Umbilical cord (tissue), 2 donors: ENCODE measurements at places on chromosomes 6 and 20. TPM values are rescaled to one million over a fixed set of nuclear protein-coding genes. Genes with fewer than 3 reads are reported as not detected.

GRCh38 chr6:85453490-85453889, 3.6 kb downstream of the NT5E start:
- DNase-seq, result no peak

Gene CLDN20
- total RNA-seq, result 2.2 TPM

DNA sequence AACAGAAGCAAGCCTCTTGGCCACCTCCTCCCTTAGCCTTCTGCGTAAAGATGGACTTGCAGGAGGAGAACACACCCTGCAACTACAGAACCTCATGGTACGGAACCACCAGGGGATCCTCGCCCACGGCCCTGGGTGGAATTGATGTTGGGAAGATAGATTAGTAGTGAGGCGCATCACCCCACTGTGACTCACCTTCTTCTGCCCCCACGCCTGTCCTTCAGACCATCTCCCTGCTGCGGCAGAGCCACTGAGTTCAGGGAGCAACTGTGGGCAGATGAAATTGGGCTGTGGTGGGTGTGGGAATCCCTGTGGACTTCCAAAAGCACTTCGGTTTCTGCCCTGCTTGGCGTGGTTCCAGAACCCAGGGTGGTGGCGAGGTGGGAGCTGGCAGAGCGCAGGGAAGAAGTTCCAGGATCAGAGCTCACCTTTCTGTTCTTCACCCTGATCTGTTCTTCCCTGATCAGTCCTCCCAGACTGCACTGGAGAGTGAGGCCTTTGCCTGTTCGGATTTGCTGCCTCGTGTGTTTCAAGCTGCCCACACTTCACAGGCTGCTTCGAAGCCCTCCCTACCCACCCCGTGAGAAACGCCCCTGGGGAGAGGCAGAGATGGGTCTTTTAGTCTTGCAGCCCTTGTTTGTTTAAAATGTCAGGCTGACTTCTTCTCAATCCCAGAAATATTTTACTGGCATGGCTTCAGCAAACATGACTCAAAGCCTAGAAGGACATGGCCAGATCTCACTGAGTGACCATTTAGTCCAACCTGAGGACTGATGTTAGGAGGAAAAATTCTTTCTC, 92.8 kb upstream of the MLN start:
- peak; percentile 77 for DNase-seq

DNA sequence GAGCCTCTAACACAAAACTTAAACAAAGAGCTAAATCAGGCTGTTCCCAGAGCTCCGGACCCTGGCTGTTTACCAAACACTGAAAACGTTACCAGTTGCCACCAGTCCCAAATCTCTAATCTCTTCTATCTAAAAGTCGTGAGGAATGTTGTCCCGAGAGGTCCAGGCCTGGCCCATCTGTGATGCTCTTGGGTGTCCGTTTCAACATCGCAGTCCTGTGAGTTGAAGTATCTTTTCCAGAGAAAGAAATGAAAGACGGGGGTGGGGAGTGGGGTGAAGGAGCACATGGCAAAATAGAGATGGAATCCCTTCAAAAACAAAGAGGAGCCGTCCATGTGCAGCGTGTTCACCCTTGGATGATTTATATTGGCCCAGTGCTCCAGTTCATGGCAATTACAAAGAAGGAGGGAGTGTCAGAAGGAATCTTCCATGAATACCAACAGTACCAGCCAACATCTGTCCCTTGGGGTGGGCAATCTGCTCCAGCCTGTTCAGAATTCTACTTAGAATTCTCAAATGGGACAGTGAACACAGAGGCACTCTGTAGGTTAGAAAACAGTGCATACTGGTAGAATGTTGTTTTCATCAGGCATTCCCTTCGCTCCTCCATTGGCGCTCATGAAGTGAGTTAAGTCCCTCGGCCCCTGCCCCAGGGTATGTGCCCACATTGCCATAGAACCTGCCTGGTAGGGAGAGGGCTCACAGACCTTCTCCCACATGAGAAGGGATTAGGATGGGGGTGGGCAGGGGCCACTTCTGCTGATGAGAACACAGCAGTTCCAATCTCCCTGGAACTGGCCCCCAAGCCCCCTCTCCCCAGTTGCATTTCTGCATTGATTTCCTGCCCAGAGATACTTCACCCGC, 112.1 kb downstream of the LY86 start:
- no peak for DNase-seq

Gene CHRNA4
- 2.2 TPM for total RNA-seq
